ENCODE measurements at places on chromosomes 1 and 21.

DNA sequence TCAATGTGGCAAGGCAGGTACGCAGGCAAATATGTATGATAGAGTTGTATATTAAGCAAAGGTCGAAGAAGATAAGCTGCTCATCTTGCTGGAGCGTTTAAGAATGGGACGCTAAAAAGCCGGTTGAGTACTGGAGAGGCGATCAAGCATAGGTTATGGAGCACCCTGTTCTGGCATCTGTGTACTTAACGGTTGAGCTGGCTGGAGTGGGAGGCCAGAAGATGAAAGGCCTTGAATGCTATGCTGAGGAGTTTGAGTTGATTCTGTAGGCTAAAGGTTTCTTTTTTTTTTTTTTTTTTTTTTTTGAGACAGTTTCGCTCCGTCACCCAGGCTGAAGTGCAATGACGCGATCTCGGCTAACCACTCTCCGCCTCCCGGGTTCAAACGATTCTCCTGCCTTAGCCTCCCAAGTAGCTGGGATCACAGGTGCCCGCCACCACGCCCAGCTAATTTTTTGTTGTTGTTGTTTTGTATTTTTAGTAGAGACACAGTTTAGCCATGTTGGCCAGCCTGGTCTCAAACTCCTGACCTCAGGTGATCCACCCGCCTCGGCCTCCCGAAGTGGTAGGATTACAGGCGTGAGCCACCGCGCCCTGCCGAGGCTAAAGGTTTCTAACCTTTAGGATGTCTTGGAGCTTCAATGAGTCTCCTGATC lies 850 bp upstream of the KHDC4 start:
- no peak for DNase-seq

DNA sequence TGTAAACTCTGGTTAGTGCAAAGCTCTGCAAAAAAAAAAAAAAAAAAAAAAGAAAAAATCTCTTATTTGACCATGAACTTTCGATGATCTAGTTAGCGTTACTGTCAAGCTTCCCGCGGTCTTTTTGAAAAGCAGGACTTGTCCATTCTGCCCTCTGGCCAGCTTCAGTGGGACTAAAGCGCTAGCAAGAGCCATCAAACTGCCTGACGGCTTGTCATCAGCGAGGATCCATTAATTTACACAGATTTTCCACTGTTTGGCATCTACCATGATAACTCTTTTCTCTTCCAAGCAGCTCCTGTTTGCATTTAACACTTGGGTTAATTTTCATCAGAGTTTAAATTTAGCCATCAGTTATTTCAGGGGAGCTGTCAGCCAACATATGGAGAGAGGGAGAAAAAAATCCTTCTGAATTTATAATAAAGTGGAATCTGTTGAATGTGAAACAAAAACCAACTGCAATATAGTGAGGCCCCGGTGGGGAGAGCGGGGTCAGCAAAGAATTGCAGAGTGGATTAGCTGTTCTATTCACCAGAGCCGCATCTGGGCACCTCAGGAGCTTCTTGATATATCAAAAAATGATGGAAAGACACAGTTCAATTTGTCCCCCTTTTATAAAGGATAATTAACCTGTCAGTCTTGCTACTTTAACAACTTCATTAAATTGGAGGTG lies 298.2 kb downstream of the SPATA17 start:
- DNase-seq, result no peak

DNA sequence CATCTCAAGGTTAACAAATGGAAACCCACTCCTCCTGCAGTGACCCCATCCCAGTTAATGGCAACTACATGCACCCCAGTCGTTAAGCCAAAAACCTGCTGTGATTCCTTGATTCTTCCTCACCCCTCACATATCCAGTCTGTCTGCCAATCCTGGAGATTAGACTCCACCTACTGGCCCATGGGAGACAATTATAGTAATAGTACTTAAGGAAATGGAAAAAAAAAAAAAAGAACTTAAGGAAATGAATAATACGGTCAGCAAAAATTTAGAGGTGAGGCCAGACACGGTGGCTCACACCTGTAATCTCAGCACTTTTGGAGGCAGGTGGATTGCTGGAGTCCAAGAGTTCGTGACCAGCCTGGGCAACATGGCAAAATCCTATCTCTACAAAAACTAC lies 7.0 kb downstream of the NOL9 start:
- DNase-seq, result no peak

- DNase-seq, result no peak
Measured at GRCh38 chr1:19850214-19850613, 32.0 kb upstream of the OTUD3 start.

DNA sequence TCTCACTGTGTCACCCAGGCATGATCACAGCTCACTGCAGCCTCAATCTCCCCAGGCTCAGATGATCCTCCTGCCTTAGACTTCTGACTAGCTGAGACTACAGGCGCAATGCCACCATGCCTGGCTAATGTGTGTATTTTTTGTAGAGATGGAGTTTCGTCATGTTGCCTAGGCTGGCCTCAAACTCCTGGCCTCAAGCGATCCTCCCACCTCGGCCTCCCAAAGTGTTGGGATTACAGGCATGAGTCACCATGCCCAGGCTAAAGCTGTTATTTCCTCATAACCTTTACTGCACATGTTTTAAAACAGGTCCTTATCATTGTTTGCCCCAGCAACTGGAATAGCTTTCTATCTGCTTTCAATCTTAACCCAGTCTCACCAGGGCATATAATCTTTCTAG lies 2.9 kb downstream of the SARS1 start:
- DNase-seq, result no peak

GRCh38 chr1:200096774-200097173 lies 69.3 kb downstream of the NR5A2 start:
- no peak for DNase-seq

DNA sequence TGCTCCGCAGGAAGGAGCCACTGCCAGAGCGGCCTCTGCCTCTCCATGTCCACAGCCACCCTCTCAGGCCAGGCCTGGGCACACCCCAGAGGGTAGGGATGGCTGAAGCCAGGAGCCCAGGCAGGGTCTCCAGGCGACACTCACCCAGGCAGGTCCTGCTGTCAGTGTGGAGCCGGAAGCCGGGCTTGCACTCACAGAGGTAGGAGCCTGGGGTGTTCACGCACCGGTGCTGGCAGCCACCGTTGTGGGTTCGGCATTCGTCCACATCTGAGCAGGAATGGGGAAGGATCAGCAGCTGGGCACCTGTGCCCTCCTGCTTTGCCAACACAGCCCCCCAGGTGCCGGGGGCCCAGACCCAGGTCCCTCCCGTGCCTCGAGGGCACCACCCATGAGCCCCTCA lies 69.5 kb downstream of the ARHGEF16 start:
- no peak for DNase-seq

GRCh38 chr21:32181457-32181856 lies 97.4 kb downstream of the MIS18A start:
- no peak for DNase-seq

DNA sequence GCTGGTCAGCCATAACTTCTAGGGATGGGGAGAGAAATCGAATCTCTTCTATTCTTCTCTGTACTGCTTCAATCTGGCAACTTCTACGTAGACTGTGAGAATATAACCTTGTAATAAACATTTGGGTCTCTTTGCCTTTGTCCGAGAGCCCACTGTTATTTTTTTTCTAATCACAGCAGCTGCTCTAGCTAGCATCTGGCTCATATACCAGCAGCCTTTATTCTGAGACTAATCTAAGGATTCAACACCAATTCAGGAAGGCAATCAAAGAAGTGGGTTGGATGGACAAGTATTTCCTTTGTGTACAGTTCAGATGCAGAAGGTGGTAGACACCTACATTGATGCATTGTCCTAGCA lies 15.6 kb downstream of the PCP4 start:
- no peak for DNase-seq

- no peak for DNase-seq
Measured at GRCh38 chr1:181033799-181034451, at the start of gene MR1. MR1 (plus strand) TSS chr1:181033983; CDS start chr1:181034008, 25 bp downstream.

DNA sequence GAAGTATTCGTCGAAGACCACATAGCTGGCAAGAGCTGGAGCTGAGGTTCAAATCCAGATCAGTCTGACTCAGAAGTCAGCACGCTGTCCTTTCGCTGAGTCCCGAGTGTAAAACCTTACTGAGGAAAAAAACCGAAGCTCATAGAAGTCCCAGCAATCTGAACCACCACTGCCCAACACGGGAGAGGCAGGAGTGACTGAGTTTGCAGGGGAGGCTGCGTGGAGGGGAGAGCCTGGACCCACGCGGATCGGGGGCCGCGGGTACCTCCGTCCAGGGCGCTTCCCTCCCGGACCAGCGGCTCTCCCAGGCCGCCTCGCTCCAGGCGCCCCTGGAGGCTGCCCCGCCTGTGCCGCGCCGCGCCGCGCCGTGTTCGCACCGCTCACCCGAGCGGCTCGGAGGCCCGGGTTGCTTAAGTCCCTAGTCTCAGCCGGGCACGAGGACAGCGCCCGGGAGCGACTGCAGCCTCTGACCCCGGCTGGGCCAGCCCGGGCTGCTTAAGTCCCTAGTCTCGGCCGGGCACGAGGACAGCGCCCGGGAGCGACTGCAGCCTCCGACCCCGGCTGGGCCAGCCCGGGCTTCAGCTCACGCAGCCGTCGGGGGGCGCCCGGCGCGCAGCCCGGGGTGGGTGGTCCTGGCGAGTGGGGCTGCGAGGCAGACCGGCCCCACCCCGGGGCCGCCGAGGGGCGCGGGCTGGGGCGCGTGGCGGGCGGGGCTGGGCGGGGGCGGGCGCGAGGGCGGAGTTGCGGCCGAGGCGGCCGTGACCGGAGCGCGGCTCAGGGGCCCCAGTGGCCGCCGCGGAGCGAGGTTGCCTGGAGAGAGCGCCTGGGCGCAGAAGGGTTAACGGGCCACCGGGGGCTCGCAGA lies at the start of gene ADAMTSL4:
Gene ADAMTSL4, plus strand, starts transcription at position 777 of the 864 bp plus-strand sequence. CDS start 2,881 bp downstream, outside the sequence.
- peak; percentile 87 for DNase-seq

DNA sequence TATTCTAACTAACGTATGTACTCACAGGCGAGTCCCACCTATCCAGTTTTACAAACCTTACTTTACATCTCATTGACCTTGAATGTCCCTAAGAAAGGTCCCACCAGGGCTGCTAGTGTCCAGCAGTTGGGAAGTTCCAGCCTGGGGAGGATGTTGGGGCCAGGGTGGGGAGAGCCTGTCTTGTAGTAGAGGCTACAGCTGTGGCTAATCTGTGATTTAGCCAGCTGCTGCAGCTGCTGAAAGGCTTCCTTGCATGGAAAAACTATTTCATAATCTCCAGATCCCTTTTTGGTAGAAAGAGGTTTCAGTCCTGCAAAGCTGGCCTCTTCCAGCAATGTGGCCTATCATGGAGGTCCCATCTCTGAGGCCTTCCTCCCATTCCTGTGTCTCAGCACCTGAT lies 23.1 kb downstream of the TNN start:
- peak; percentile 60 for DNase-seq

GRCh38 chr21:36696390-36697059 lies 2.4 kb upstream of the SIM2 start:
- DNase-seq, result no peak

DNA sequence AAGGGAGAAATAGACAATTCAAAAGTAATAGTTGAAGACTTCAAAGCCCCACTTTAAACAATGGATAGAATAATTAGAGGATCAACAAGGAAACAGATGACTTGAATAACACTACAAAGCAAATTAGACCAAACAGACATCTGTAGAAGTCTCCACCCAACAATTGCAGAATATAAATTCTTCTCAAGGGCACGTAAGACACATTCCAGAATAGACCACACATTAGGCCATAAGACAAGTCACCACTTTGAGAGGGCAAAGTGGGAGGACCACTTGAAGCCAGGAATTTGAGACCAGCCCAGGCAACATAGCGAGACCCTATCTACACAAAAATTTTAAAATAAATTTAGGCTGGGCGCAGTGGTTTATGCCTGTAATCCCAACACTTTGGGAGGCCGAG lies 20.5 kb upstream of the RNF186 start:
- DNase-seq, result no peak

DNA sequence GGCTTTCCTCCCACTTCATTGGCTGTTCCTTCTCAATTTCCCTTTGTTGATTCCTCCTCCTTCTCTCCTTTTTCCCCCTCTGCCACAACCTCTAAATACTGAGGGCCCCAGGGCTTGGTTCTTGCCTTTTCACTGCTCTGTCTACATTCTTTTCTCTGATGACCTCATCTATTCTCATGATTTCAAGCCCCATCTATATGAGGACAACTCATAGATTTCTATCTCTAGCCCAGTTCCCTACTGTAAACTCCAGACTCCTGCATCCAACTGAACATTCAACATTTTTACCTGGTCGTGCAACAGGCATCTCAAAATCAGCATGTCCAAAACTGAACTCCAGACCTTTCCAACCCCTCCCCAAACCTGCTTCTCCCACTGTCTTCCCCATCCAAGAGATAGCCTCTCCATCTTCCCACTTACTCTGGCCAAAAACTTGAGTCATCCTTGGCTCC lies 11.5 kb upstream of the SLC9A1 start:
- DNase-seq, result no peak
